CD4-positive, alpha-beta memory T cell (primary cell): ENCODE measurements at places on chromosomes 5 and 9.

- no peak for DNase-seq
These were observed 39.9 kb downstream of the DUSP1 start for GRCh38 chr5:172730981-172731679.

GRCh38 chr5:171476701-171477100 is 57.3 kb downstream of the FGF18 start:
- no peak for DNase-seq

GRCh38 chr5:125408448-125409233 is 662.2 kb upstream of the ZNF608 start:
- no peak for DNase-seq

DNA sequence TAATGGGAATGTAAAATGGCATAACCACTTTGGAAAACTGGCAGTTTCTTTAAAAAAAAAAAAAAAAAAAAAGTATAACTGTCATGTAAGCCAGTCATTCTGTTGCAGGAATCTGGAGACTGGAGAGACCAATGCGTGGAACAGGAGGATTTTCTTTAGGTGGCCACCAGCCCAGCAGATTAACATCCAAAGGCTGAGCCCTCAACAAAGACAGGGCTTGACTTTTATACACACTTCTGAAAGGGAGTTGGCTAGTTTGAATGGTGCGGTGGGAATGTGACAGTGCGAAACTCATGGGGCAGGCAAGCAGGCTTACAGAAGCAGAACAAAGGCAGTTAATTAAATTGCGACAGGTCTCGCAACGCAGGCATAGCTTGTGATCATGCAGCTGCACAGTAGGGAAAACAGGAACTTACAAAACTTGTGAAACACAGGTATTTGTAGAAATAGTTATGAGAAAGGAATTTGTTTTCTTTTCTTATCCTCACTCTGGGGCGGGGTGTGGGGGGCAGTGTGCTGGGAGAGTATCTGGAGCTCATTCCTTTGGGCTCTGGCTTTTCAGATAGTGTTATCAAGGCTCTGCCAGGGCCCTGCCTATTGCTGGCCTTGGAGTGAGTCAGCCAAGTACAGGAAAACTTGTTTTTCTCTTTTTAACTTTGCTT is 12.0 kb downstream of the UIMC1 start:
- no peak for DNase-seq

DNA sequence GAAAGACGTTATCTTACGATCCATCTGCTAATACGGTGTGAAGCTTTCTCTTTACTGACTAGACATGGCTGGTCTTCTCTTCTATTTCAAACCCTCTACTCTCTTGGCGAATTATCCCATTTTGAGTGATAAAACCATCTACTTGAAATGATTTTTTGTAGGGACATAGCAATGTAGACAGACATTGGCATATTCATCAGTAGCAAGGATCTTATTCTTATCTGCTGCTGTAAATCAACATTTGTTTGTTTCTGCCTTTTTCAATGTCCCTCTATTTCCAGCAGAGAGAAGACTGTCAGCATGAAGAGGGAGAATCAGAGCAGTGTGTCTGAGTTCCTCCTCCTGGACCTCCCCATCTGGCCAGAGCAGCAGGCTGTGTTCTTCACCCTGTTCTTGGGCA is at the start of gene OR1J4:
Gene OR1J4, plus strand, starts transcription at position 301 of the 400 bp plus-strand sequence. Its CDS starts 0 bp downstream, at position 301.
- DNase-seq, result no peak

DNA sequence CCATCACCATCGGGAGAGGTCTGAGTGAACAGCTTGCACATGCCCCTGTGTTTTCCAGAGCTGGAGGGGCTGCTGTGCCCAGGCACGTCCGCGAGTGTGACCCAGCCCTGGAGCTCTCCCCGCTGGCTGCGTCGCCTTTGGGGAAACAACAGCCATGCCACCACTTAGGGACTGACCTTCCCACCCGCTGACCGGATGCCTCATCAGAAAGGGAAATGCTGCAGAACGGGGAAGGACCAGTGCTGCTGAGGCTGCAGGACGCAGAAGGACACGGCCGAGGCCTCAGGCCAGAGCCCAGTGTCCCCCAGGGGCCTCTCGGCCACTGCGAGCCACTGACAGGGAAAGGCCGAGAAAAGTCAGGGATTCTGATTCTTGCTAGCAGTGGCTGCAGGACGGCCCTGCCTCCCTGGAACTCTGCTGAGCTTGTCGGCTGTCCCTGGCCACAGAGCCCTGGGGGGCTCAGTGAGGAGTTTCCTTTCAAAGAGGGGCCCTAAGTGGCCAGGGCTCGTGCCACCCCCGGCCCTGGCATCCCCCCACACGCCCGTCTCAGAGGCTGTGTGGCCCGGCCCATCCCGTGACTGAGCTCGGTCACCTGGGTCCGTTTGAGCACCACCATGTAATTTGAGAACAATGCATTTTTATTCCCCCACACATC is 130.8 kb downstream of the ZNF354C start:
- no peak for DNase-seq

DNA sequence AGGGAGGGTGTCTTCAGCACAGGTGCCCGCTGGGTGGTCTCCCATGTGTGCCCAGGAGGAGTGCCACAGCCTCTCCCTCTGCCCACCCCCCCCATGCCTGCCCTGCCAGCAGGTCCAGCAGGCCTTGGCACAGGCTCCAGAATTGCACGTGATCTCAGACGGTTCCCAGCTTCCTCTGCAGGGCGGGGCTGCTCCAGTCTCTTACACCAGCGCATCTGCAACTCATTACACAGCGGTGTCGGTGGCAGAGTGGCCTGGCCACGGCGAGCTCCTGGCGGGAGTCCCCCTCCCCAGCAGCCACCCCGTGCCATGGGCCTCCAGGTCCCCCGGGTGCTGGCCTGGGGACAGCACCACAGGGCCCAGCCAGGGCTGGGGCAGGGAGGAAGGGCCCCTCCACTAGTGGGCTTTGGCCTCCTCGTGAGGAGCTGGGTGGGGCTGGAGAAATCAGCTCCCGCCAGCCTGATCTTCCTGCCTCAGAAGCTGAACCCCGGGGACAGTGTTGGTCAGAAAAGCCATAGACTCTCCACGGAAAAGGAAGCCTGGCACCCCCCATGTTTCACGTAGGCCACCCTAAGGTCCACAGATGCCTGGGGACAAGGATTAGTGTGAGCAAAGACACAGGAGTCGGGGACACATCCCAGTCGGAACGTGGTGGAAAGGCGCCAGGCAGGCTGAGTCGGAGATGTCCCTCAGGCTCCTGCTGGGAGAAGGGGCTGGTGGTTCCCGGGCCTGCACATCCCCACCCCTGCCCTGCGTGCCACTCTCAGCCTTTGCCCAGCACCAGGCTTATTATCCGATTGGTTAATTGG is 40.2 kb downstream of the RXRA start:
- no peak for DNase-seq
